Regular cardiac myocyte (primary cell): ENCODE measurements at places on chromosomes 4 and X. TPM values are rescaled to one million over a fixed set of nuclear protein-coding genes. Genes with fewer than 3 reads are reported as not detected.

The FMR1 gene
- 22.8 and 28.8 TPM in 2 replicates for total RNA-seq

The HMGB2 gene
- total RNA-seq: 37.2 and 166 TPM in 2 replicates

The IQCM gene
- not detected in 2 replicates for total RNA-seq

The NHS gene
- total RNA-seq: 2.3 TPM in 2 replicates

The L1CAM gene
- total RNA-seq: 1.9 and 3.7 TPM in 2 replicates

The TMPRSS11D gene
- total RNA-seq: not detected in 2 replicates

The NLGN3 gene
- under 0.01 TPM in 2 replicates for total RNA-seq

The SPANXA2 gene
- not detected in 2 replicates for total RNA-seq

The HS3ST1 gene
- 0.56 and 1.5 TPM in 2 replicates for total RNA-seq

The C4orf36 gene
- total RNA-seq: under 0.01 and 0.38 TPM in 2 replicates

The DGKQ gene
- total RNA-seq: 14.1 and 16.7 TPM in 2 replicates

The SRPX gene
- total RNA-seq: 132 and 292 TPM in 2 replicates

The TBC1D1 gene
- total RNA-seq: 88.5 and 117 TPM in 2 replicates

The STOX2 gene
- total RNA-seq: 0.38 and 1.1 TPM in 2 replicates

The RAPGEF2 gene
- total RNA-seq: 38.9 and 39.9 TPM in 2 replicates

The MAGEB10 gene
- not detected in 2 replicates for total RNA-seq

The FREM3 gene
- under 0.01 TPM in 2 replicates for total RNA-seq

The FSTL5 gene
- total RNA-seq: not detected in 2 replicates

The CFAP47 gene
- under 0.01 TPM in 1 of 2 replicates, not detected in the other for total RNA-seq

The ITM2A gene
- 0.28 and 0.58 TPM in 2 replicates for total RNA-seq

The APEX2 gene
- total RNA-seq: 4.5 and 9.0 TPM in 2 replicates

The ARHGAP10 gene
- 34.9 and 48.5 TPM in 2 replicates for total RNA-seq

The ZNF630 gene
- 1.2 and 3.4 TPM in 2 replicates for total RNA-seq

The PSAPL1 gene
- total RNA-seq: not detected in 2 replicates

The PRR32 gene
- total RNA-seq: not detected in 2 replicates

The XK gene
- total RNA-seq: under 0.01 and 0.19 TPM in 2 replicates

The MAPK10 gene
- total RNA-seq: 3.3 and 8.5 TPM in 2 replicates

The CCSER1 gene
- under 0.01 TPM in 1 of 2 replicates, not detected in the other for total RNA-seq

The CXorf49 gene
- total RNA-seq: not detected in 2 replicates

The CXCL9 gene
- total RNA-seq: not detected in 2 replicates

The GAGE12J gene
- not detected in 2 replicates for total RNA-seq

The RTL3 gene
- total RNA-seq: 0.19 and 0.28 TPM in 2 replicates

The BEND2 gene
- not detected in 2 replicates for total RNA-seq

The NCAPG gene
- total RNA-seq: 5.4 and 63.6 TPM in 2 replicates

The DAPP1 gene
- not detected in 2 replicates for total RNA-seq

The FAAH2 gene
- total RNA-seq: not detected in 2 replicates

The KIF4A gene
- total RNA-seq: 2.0 and 23.8 TPM in 2 replicates

The SOD3 gene
- 9.4 and 156 TPM in 2 replicates for total RNA-seq

The RS1 gene
- total RNA-seq: not detected in 2 replicates

The SPARCL1 gene
- 0.56 and 0.58 TPM in 2 replicates for total RNA-seq

The AWAT2 gene
- total RNA-seq: under 0.01 TPM in 1 of 2 replicates, not detected in the other

The NEXMIF gene
- total RNA-seq: under 0.01 TPM in 2 replicates

The DSPP gene
- not detected in 2 replicates for total RNA-seq

The UGT2B15 gene
- total RNA-seq: not detected in 2 replicates

The WDFY3 gene
- total RNA-seq: 70.5 and 78.6 TPM in 2 replicates

The TBCK gene
- 29.3 and 67.7 TPM in 2 replicates for total RNA-seq
